ENCODE measurements at places on chromosomes 3 and 15. TPM values are rescaled to one million over a fixed set of nuclear protein-coding genes. Genes with fewer than 3 reads are reported as not detected.
A peak's percentile ranks its signal among the peaks of the same experiment; 100 is the strongest.

The CYP8B1 gene
- not detected for polyA plus RNA-seq

The PIGX gene
- polyA plus RNA-seq: 11.8 TPM

The TIPARP gene
- 16.7 TPM for polyA plus RNA-seq

The ADAMTS17 gene
- 0.25 TPM for polyA plus RNA-seq

The MYL3 gene
- not detected for polyA plus RNA-seq

The CCNB2 gene
- 0.13 TPM for polyA plus RNA-seq

The GOLGA6B gene
- polyA plus RNA-seq: not detected

The GP9 gene
- 0.74 TPM for polyA plus RNA-seq

DNA sequence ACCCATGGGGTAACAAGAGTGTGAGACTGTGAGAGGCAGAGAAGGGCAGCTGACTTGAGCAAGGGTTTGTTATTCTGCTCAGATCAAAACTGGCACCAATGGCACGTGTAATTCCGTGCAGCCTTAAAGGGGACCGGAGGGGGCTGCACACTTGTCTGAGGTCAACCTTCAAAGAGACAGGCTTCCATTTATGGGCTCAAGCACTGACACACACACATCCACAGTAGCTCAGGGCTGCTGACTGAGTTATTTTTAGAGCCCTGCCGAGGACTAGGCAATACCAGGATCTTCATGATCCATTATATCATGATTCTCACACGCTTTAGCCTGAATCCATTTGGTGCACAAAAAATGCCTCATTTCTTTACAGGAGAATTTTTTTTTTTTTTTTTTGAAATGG is 20.6 kb upstream of the SPTBN5 start:
- H3K4me1 ChIP-seq: peaks cover 65% of the 10 kb centered on the region
- H3K27me3 ChIP-seq: no peaks in the 10 kb centered on the region
- DNase-seq: no peak
- H3K27ac ChIP-seq: peak overlapping the region; percentile 87

DNA sequence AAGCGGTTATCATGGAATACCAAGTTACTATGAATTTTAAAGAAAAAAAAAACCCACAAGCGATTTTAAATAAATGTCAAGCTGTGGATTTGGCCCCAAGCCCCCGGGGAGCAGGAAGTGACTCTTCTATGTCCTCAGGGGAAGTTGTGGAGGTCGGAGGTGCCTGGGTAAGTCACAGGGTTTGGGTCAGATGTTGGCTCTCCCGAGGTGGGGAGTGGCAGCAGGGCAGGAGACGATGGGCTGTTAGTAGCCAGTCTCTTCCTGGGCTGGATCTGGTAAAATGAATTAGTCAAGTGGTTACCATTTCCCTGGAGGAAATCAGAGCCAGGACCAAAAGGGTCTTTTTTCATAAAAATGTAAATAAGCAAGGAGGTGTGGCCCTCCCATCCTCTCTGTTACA is 316.7 kb downstream of the TLE3 start:
- DNase-seq: peak; percentile 53
- H3K4me1 ChIP-seq: peaks cover 17% of the 10 kb centered on the region
- H3K36me3 ChIP-seq: no peaks in the 10 kb centered on the region
- H3K27me3 ChIP-seq: no peaks in the 10 kb centered on the region
- no peak overlapping the region for H3K27ac ChIP-seq

GRCh38 chr3:67077656-67078055 is 79.5 kb downstream of the KBTBD8 start:
- no peak overlapping the region for H3K27ac ChIP-seq
- no peaks in the 10 kb centered on the region for H3K36me3 ChIP-seq
- no peak overlapping the region for H3K4me3 ChIP-seq
- no peaks in the 10 kb centered on the region for H3K27me3 ChIP-seq

GRCh38 chr3:174232658-174233429 is 626.3 kb upstream of the NAALADL2 start:
- H3K27me3 ChIP-seq: no peaks in the 10 kb centered on the region
- no peak overlapping the region for H3K4me3 ChIP-seq
- H3K4me1 ChIP-seq: no peaks in the 10 kb centered on the region
- no peak for DNase-seq

DNA sequence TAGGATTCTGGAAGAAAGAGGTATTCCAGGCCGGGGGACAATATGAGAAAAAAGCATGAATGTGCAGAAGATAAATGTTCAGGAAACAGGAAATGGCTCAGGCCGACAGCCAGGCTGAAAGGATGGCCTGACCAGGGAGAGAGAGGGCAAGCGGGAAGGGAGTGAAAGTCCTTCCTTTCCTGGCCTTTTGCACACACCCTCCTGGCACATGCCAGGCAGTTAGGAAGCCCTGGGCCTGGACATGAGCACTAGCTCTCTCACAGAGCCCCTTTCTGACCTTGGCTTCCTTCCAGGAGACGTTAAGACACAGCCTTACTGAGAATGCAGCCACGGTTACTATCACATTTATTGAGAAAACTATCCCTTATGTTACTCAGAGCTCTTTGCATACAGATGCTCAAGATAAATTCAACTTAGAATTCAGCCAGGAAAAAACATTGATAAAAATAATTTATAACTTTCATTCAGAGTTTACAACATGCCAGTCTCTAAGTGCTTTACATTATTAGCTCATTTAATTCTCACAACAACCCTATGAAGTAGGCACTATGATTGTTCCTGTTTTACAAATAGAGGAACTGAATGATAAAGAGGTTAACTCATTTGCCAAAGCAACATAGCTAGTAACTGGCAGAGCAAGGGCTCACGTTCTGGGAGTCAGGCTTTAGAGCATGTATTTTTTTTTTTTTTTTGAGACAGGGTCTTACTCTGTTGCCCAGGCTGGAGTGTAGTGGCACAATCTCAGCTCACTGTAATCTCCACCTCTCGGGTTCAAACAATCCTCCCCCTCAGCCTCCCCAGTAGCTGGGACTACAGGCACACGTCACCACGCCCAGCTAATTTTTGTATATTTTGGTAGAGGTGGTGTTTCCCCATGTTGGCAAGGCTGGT is 39.4 kb upstream of the SMAD3 start:
- no peaks in the 10 kb centered on the region for H3K36me3 ChIP-seq
- H3K4me3 ChIP-seq: no peak overlapping the region
- H3K4me1 ChIP-seq: peaks cover 71% of the 10 kb centered on the region

DNA sequence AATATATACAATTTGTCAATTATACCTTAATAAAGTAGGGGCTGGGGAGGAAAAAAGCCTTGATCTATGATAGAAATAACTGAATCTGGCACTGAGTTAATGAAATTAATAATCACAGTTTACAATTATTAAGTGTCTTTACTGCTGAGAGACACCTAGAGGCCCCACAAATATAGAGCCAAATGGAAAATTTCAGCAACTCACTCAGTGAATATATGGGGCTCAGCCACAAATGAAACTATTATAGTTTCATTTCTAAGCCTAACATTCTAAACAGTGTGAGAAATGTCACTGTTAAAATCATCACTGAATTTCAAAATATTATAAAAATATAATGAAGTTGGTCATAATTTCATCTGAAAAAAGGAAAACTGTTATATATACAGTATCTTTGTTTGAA is 40.3 kb downstream of the GNB4 start:
- peaks cover 90% of the 10 kb centered on the region for H3K36me3 ChIP-seq
- H3K4me1 ChIP-seq: no peaks in the 10 kb centered on the region
- H3K27me3 ChIP-seq: no peaks in the 10 kb centered on the region
- no peak overlapping the region for H3K4me3 ChIP-seq
- DNase-seq: no peak
- H3K27ac ChIP-seq: no peak overlapping the region

GRCh38 chr15:74825866-74826265 is 561 bp upstream of the CPLX3 start:
- H3K4me1 ChIP-seq: peaks cover 9% of the 10 kb centered on the region
- DNase-seq: no peak
- H3K36me3 ChIP-seq: no peaks in the 10 kb centered on the region
- H3K27ac ChIP-seq: no peak overlapping the region
- H3K4me3 ChIP-seq: no peak overlapping the region

DNA sequence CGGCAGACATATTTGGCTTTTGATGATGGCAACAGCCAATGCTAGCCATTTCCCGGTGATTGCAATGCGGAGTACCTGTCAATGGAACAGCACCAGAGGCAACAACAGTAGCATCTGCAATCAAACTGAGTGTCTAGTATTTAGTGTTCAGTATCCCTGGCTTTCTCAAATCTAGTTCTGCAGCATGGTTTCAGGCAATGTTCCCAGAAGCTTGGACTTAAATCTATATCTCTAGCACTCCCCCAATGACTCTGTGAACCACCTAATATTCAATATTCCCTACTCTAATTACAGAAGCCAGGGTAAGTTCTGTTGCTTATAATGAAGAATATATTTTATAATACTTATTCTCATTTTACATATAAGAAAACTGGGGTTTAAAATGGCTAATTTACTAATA is 48.2 kb downstream of the TBL1XR1 start:
- no peaks in the 10 kb centered on the region for H3K27me3 ChIP-seq
- DNase-seq: no peak
- H3K36me3 ChIP-seq: peaks cover 13% of the 10 kb centered on the region

DNA sequence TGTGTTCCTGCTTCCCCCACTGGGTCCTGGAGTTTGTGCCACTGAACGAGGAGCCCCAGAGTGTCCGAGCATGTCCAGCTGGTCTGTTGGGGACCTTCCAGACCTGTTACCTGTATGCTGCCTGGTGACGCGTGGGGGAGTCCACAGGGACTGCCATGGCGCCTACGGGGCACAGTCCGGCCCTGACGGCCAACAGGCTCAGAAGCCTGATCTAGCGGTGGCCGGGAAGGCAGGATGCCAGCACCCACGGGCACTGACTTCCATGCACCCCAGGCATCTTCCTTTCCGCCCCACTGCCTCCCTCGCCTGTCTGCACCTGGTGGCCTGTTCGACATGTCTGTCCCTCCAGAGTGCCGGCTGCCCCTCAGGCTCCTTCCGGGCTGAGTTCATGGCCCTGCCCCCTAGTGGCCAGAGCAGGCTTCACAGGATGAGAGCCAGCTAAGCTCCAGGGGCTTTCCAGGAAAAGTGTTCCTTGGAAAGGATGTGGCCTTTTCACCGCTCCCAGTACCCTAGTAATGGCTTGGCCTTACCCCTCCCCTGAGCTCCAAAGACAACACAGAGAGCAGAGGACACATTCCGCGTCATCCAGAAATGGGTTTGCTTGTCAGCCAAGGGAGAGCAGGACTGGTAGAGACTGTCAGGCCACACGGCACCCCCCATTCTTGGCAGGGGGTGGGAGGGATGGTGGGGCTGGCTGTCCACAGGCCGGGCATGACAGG is 35.7 kb downstream of the NGRN start:
- H3K27me3 ChIP-seq: no peaks in the 10 kb centered on the region
- no peak overlapping the region for H3K27ac ChIP-seq
- no peak overlapping the region for H3K4me3 ChIP-seq
- DNase-seq: peak; percentile 65

- no peaks in the 10 kb centered on the region for H3K4me1 ChIP-seq
- H3K36me3 ChIP-seq: no peaks in the 10 kb centered on the region
- H3K4me3 ChIP-seq: no peak overlapping the region
- DNase-seq: no peak
- H3K27ac ChIP-seq: no peak overlapping the region
- H3K27me3 ChIP-seq: no peaks in the 10 kb centered on the region
These were observed 202.3 kb downstream of the NEK10 start for GRCh38 chr3:27166888-27167287.

DNA sequence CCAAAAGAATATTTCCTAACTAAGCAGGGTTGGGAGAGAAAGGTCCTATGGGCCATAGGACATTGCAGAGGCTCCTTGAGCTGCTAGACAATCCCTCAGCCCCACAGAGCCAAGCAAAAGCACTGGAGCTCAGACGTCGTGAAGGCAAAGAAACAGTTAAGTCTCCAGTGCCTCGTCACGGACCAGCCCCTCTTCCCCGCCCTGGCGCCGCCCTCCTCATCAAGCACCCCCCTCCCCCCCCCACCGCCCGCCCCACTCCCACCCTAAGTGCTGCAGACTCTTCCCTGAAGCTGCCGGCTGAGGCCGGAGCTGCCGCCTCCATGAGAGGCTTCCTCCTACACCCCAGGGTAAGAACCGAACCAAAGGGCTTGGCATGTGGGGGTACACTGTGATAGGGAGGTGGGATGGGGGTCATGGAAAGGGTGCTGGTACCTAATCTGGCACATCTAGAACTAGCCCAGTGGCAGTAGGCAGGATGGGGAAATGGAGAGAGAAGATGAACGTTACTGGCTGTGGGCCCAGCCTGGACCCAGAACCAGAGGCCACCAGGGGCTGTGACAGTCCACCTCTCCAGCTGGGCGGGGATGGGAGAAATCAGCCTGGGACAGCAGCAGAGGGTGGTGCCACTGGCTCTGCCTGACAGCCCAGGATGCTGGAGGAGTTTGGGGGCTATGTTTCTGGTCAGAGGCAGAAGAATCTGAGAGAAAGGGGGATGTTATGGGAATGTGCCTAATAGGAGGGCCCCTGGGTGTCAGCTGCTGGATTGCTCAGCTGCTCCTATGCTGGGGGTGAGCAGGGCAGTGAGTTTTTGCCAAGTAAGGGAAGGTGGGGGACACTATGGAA is at the start of gene MAP1A:
TSS of gene MAP1A (plus strand) at position 255 of the 843 bp plus-strand sequence. CDS start 3,866 bp downstream, outside the sequence.
- no peaks in the 10 kb centered on the region for H3K36me3 ChIP-seq
- no peak for DNase-seq
- H3K4me1 ChIP-seq: peaks cover 19% of the 10 kb centered on the region
- H3K4me3 ChIP-seq: peak within 1 kb of the TSS; percentile 36
- H3K27me3 ChIP-seq: peaks cover 25% of the 10 kb centered on the region

DNA sequence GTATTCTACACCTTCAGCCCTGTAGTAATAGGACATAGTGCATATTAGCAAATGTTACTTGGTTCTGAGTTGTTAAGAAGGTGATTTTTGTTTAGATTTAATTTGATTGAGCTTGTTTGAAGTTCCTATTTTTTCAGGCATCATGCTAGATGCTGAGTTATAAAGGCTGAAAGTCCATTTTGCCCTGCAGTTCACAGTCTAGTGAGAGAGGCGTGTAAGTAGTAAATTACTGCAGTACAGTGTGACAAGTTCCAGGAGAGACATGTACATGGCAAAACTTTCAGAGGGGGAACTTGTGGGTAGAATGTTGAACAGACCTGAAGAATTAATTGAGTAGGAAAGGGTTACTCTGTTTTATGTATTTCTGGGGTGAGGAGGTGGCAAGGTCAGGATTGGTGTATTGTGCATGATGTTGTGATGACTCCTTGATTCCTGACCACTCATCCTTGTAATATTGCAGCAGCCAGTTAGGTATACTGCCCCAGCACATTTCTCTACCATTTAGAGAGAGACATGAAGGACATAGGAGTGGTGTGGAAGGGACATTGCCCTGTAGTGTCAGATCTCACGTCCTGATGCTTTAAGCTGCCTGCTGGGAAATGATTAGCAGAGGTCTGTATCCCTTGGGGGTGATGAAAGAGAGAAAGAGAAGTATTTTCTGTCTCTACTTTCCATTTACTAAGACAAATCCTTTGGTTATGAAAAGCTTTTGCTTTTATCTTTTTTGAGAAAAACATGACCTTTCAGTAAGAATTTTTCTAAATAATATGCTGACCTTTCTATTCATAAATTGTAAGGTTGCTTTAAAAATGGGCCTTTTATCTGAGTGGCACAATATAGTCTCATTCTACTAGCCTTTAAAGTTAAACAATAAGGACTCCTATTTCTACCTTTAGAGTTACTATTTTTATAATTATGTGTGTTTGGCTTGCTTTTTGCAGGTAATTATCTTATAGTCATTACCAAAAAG is 16.9 kb downstream of the SACM1L start:
- no peak overlapping the region for H3K4me3 ChIP-seq
- no peaks in the 10 kb centered on the region for H3K27me3 ChIP-seq
- peaks cover 80% of the 10 kb centered on the region for H3K36me3 ChIP-seq
- H3K27ac ChIP-seq: no peak overlapping the region

GRCh38 chr3:52494445-52494844 is 693 bp upstream of the STAB1 start:
- no peak overlapping the region for H3K27ac ChIP-seq
- H3K36me3 ChIP-seq: peaks cover 30% of the 10 kb centered on the region
- peaks cover 98% of the 10 kb centered on the region for H3K4me1 ChIP-seq
- H3K27me3 ChIP-seq: no peaks in the 10 kb centered on the region
